ENCODE measurements at places on chromosomes 5 and 9.

- DNase-seq, result no peak
Observed at GRCh38 chr5:33936381-33937016, at the start of gene RXFP3. Gene RXFP3 (plus strand): TSS chr5:33936386. CDS start chr5:33936741, 355 bp downstream.

GRCh38 chr5:146072595-146072994 lies 32.8 kb downstream of the PLAC8L1 start:
- no peak for DNase-seq

DNA sequence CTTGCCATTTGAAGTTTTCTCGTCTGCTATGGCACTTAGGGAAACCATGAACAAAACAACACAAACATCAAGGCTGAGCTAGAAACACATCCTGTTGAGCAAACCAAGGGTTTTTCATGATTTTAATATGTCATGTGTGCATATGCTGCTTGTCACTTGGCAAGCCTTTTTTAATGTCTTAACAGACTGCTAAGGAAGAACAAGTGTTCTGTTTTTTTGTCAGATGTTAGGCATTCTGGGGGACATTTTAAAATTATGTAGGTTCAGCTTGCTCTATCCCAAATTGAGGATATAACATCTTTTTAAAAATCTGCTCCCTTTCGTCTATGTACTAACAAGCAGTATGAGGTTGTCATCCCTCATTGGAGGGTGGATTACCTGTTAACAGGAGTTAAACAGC lies 150.3 kb downstream of the HTR1A start:
- DNase-seq, result no peak

GRCh38 chr9:105254226-105254625 lies 9.8 kb downstream of the SLC44A1 start:
- no peak for DNase-seq

GRCh38 chr5:75031366-75031765 lies 21.0 kb downstream of the GCNT4 start:
- DNase-seq, result no peak

DNA sequence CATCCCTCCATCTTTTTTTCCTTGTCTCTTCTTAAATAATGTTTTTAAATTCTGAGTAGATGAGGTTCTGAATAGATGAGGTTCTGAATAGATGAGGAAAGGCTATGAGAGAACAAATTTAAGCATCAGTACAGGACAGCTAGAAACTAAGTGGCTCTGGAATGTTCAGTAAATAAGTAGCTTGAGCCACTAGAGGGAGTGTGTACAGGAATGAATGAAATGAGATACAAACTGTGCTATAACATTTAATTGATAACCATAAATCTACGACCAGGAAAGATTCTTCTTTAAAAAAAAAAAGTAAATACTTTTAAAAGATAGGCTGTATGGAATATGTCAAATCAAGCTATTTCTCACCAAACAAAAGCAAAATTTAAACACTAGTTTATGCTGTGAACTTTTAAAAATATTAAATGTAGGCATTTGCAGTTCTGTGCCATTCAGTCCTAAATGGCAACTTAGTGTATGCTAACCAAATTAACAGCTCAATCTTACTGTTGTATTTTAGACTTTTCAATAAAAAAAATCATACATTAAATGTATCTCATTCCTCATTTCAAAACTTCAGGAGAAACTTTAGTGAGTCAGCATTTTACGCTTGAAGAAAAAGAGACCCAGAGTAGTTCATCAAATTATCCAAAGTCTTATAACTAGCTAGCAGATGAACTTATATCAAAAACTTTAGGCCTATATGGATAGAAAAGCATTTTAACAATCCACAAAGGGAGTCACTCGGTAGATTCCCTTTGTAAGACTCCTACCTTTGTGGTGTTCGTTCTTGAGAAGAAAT lies 70.4 kb upstream of the SNX2 start:
- no peak for DNase-seq

DNA sequence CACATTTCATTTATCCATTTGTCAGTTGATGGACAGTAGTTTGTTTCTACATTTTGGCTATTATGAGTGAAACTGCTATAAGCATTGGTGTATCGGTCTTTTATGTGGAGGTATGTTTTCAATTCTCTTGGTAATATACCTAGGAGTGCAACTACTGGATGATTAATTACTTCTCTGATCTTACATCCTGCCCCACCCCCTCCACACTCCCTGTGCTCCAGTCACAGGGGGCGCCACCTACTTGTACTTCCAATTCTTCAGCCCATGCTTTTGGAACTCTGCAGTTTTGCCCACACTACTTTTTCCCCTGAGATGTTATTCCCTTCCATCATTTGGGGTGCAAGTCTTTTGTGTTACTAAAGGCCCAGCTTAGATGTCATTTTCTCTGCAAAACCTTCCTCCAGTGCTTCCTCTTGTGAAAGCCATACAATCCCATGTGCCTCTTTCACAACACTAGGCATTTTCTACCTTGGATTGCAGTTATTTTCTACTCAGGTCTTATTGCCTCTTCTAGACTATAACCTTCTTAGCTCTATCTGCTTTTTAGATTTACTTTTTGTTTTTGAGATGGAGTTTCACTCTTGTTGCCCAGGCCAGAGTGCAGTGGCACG lies 42.1 kb downstream of the SEC61B start:
- no peak for DNase-seq
